ENCODE measurements at places on chromosomes 1 and 21.

DNA sequence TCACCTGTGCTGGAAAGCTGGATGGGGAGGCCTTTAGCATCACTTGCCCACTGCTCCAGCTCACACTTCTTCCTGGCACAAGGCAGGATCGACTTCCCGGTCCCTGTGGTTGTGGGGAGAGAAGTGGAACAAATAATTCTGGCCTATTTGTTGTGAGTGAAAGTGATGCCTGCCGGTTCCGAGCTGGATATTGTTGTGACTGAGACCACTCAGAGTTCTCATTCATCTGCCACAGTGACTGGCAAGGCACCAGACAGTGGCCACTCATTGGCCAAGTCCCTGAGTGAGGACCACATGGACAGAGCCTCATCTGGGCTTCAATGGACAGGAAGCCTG lies 191.9 kb downstream of the PTPRU start:
- DNase-seq = no peak

GRCh38 chr1:48246727-48247126 lies 24.2 kb downstream of the SLC5A9 start:
- DNase-seq = no peak

- no peak for DNase-seq
Observed at GRCh38 chr1:5729636-5730145, 262.5 kb downstream of the NPHP4 start.

DNA sequence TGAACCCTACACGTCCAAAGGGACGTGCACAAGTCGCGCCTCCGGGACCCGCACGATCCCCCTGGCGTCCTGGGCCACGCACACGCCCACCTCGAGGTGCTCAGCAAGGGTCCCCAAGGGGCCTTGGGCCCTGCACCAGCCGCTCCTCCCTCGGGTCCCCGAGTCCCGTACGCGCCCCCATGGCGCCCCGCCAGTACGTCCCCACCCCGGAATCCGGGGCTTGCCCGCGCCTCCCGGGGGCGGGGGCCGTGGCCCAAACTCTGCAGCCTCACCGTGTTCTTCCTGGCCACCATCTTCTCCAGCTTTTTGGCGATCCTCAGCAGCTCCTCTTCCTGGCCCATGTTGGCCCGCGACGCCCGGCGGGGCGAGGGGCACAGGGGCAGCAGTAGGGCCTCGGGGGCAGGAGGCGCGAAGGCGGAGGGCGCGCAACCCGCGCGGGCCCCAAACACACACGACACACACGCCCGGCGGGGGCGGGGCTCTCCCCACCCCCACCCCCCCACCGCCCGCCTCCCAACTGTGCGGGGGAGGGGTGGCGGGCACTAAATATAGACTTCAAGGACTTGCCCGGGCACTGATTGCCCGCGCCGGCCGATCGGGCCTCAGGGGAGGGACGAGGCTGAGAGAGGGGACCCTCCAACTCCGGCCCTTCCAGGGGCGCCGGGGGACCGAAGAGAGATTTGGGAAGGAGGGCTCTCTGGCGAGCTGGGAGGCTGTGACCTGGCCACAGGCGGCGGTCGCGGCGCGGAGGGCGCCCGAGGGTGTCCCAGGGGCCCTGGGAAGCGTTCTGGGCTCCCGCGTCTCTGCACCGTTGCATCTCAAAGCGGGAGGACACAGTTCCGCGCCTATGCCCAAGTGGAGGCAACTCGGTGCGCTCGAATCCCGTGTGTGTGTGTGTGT lies at the start of gene TCEA3:
TCEA3 (minus strand) TSS at position 456 of the 900 bp plus-strand sequence; CDS start at position 341, 115 bp downstream.
- DNase-seq = no peak

DNA sequence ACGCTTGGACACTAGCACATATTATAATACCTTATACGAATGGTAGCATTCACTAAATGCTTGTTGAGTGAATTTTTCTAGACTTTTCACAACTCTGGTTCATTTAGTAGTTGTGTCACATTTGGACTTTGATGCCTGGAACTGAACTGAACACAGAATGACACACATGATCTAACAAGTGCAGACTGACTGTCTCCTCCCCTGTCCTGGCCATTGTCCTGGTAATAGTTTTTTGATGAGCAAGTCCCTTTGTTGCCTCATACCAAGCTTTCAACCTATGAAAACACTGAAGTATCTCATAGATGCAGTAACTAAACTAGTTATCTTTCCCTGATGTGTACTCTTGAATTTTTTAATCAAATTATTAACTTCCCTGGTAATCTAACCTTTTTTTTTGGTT lies 66.4 kb downstream of the LRRC8D start:
- DNase-seq = no peak

DNA sequence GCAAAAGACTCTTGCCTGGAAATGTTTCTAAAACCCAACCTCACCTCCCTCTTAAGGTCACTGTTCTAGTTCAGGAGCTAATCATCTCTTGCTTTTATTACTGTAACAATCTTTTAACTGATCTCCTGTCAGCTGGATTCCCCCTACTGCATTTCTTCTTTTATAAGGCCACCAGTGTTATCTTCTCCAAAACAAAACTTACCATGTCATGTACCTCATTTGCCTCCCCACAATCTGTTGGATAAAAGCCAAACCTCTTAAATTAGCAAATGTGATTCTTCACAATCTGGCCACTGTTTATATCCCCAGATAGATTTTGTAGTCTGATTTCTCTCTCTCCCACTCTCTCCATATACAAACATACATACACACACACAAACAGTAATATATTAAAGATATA lies 143.3 kb downstream of the DENND1B start:
- no peak for DNase-seq

DNA sequence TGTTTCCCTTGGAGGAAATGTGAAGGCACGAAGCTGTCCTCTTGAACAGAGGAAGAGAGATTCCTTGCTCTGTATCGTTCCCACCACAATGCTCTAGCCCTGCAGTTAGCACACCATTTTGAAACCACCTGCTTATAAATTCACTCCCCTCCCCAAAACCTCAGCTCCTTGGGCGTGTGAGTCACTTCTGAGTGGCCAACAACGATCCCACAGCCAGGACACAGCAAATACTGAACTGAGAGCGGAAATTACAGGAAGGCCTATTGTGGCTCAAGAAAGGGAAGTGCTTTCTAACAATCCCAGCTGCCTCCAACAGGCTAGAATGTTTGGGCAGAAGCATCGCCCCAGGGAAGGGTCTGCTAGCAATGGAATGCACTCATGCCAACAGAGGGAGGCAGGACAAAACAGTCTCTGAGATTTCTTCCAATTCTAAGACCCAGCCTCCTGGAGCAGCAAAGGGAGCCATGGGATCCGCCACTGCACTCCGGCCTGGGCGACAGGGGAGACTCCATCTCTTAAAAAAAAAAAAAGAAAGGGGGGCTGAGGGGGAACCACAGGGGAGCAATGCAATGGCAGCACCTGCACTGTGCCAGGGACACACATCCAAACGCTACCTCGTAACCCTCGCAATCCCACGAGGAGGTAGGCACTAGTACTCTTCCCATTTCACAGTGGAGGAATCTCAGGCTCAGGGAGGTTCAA lies 1.9 kb downstream of the TMEM53 start:
- no peak for DNase-seq

- DNase-seq = no peak
Observed at GRCh38 chr1:117842408-117843170, 86.8 kb downstream of the GDAP2 start.

DNA sequence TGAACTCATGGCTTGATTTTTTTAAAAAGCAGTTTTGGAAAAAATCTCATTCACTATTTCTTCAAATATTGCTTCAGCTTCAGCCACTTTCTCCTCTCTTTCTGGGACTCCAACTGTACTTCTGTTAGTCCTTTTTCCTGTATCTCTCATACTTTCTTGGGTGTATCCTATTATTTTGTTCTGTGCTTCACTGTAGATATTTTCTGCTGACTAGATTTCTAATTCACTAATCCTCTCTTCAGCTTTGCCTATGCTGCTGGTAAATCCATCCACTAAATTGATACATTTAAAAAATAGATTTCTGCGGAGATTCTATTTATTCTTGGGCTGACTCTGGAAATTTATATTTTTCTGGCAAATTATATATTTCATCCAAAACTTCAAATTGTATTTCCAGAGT lies 4.9 kb upstream of the KCNE2 start:
- DNase-seq = no peak

GRCh38 chr1:33692206-33693188 lies 171.4 kb upstream of the HMGB4 start:
- no peak for DNase-seq

GRCh38 chr1:74180490-74180889 lies 17.5 kb downstream of the LRRIQ3 start:
- DNase-seq = no peak

DNA sequence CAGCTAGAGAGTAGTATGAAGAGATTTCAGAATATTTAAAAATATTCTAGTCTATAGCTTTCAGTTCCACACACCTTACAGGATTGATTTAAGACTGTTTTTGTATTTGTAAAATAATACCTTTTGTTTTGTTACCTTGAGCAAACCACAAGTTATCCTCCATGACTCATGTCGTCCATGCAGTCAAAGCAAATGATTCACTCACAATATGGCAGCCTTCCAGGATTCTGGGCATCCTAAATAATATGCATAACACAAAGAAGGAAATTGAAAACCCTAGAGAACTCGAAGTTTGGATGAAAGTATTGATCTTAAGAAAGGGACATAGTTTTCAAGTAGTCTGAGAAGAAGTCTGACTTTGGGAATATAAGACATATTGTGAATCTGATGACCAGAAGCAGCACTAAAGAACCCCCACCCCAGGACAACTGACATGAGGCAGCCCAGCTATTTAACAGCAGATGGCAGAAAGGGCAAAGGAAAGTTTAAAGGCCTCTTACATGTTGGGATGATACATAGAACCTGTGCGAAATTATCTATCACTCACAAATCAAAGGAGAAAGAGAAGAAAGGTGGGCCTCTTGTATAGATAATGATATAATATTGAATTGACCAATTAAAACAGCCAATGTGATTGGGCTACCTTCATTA lies 857.9 kb downstream of the BRINP3 start:
- peak; percentile 77 for DNase-seq

- DNase-seq = no peak
Observed at GRCh38 chr1:201508809-201509208, 1.9 kb upstream of the CSRP1 start.

DNA sequence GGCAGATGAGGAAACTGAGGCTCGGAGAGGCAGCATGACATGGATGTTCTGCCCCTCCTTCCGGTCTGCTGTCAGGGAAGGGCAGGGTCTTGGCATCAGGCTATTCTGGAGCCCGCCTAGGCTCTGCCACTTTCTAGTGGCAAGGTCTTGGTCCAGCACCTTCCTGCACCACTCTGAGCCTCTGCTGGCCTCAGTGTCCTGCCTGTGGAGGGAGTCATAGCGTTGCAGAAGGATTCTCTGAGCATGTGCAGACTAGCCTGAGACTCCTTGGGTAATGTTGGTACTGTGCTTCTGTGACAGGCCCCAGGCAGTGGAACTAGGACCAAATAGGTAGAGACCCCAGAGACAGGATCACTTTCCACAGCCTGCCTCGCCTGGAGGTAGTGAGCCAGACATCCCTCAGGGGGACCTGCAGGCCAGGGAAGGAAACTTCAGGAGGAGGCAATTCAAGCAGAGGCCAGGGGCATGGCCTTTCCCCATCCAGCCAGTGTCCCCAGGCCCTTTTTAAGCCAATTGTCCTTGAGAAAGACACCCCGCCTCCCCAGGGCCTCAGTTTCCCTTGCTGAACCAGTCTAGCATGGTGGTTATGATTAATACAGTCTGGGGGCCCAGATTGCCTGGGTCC lies 10.6 kb downstream of the EDN2 start:
- no peak for DNase-seq

DNA sequence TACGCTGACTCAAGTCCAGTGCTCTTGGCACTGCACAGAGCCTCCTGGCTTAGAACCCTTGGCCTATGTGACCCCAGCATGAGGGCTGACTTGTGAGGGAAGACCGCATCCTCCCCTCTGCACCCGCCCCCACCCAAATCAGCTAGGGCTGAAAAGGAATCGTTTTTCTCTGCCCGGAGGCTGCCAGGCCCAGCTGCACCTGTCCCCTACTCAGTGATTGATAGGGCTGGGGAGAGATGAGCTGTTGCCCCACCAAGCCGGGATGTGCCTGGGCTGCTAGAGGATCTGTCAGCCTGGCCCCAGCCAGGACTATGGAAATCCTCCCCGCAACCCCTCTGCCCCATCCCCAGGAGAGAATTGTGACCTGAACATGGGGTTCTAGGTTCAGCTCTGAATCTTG lies 20.6 kb downstream of the MYOG start:
- no peak for DNase-seq

- DNase-seq = no peak
Observed at GRCh38 chr1:172774561-172774960, 115.7 kb downstream of the FASLG start.

DNA sequence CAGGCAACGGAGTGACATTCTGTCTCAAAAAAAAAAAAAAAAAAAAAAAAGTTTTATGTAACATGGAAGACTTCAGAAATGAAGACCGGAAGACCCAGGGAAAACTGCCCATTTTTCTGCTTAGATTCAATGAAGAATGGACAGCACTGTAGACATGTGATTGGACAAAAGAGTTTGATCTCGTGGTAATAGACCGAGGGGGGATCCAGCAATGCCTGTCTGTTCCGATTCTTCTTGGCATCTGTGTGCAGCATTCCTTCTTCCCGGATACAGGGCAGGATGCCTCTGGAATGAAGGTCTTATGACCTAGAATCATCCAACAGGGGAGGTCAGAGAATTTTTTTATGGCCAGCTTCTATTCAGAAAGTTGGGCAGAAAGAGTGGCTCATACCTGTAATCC lies 5.6 kb upstream of the LYST start:
- no peak for DNase-seq

DNA sequence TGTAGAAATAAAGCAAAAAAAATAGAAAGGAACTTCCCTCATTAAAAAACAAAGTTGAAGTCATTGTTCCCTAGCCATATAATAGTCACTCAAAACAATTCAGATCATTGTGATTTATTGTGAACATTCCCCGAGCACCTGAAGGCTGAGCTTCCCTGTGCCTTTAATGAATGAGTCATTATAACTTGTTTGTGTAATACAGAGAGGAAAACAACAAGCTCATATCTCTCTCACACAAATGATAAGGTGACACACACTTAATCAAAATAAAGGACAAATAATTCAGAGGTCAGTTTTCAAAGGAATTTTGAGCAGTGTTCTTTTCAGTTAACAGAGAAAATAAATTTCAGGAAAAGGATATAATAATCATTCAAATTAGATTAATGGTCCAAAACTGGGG lies 326.2 kb downstream of the DUSP10 start:
- no peak for DNase-seq
